PC-3 (cell line): ENCODE measurements at places on chromosomes 2 and 18.

DNA sequence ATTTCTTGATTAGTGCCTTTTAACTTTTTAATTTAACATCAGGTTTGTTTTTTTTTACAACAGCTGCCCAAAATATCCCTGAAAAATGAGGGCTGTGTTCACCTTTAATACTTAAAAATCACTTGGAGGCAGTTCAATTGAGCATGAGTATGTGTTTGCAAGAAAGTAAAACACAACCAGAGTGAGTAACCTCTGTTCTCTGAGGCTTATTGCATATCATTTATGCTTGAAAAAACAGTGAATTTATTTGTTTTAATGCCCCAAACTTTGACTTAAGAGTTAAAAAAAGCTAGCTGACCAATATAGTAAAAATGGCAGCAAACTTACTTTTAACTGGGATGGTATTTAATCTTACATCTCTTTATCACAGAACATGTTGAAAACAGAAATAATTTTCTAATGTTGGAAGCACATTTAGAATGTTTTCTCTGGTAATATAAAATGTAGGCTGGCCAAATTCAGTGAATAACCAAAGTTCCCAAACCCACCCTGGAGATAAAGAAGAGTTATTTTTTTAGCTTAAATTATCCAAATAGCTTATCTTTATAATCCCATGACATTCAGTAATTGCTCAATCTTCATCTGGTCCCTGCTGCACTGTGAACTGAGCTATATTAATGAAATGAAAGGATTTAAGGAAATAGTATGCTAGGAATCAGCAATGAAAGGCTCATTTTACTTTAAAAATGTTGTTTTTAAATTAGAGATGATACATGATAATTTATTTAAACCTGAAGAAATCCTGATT lies 24.8 kb upstream of the EFEMP1 start:
- peak; percentile 21 for DNase-seq

DNA sequence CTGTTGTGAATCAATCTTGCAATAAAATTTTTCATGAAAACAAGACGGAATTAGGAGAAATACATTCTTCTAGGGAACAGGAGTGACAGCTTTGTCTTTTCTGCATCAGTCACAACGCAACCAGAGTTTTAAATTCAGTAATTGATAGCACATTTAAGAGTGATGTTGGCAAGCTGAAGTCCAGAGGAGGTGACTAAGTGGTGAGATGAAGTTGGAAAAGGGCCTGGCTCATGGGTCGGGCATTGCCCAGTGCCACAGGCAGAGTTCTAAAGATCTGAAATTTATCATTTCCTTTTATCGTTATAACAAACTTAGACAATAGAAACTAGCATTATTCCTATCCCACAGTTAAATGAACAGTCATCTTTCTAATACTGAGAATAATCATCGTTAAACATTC lies 764.6 kb upstream of the ZEB2 start:
- DNase-seq = peak; percentile 43

GRCh38 chr18:44813586-44813985 lies 132.9 kb downstream of the SETBP1 start:
- no peak for DNase-seq

- no peak for DNase-seq
These were observed 804.4 kb downstream of the SATB2 start for GRCh38 chr2:198653311-198653710.

DNA sequence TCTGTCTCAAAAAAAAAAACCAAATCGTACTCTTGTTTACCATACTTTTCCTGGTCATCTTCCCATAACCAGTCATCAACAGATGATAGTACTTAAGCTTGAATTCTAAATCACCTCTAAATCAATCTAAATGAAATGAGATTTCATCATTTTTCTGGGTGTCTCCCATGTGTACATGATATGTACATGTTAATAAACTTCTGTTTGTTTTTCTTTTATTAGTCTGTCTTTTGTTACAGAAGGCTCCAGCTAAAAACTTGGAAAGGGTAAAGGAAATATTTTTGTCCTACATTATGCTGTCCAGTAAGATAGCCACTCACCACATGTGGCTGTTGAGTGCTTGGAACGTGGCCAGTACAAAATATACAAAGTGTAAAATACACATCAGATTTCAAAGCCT lies 78.7 kb upstream of the MSH6 start:
- no peak for DNase-seq

DNA sequence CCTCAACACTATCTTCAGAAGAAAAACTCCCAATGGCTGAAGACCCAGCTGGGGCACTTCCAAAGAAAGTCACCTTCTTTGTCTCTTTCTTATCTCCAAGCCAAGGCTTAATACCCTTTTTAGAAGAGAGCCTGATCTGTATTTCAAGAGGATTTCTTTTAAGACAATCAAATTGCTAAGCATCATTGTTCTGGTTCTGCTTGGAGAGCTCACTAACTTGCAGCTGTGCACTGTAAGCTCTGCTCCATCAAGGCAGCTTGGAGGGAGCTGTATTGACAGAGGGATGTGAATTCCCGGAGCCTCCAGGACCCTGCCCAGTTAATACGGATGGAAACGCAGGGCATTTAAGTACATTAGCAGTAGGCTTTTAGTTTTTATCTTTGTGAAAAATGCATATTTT lies 253.1 kb downstream of the TDRD15 start:
- no peak for DNase-seq

DNA sequence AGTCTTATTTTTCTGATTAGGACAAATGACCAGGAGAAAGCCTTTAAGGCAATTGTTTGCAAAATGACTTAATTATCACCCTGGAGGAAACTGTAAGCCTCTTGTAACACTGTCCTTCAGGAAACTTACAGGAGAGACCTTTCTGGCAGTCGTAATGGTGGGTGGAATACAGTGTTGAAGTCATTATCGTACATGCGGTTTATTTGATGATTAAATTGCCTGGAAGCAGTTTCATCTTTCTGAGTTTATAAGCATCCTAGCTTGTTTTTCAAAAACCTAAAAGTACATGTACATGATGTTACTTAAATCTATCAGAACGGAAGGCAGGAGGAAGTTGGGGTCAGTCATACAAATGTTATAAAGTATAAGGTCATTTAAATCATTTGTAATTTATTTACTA lies 86.2 kb upstream of the RAB27B start:
- no peak for DNase-seq

DNA sequence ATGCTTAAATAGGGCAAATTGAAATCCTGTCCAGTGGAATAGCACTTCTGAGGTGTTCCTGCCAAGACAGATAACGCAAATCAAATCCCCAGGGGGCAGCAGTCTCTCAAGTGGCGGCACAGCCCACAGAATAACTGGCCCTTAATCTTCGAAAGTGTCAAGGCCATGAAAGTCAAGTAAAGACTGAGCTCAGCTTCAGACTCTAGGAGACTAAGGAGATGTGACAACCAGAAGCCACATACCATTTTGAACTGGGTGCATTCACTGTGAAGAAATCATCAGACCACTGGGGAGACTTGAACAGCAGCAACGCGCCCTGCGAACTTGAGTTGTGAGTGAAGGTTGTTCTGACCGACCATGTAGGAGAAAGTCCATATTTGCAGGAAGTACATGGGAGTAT lies 66.0 kb upstream of the ASAP2 start:
- DNase-seq = no peak

- no peak for DNase-seq
These were observed 120.0 kb downstream of the DNAH6 start for GRCh38 chr2:84636080-84636971.

DNA sequence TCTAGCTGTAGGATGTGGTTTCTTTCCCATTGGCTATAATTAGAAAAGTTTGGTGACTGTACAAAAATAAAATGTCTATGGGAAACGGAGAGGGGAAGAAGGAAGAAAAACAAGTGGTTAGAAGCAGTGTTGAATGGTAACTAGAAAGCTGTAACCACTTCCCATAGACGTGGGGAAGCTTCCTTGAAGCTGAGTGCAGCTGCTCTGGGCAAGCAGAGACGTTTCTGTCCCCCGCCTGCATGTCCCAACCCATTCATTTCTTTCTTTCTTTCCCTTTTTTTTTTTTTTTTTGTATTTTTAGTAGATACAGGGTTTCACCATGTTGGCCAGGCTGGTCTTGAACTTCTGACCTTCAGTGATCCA lies 367.8 kb upstream of the HS6ST1 start:
- no peak for DNase-seq

- DNase-seq = peak; percentile 74
These were observed 16.9 kb upstream of the VPS54 start for GRCh38 chr2:64036034-64036705.

DNA sequence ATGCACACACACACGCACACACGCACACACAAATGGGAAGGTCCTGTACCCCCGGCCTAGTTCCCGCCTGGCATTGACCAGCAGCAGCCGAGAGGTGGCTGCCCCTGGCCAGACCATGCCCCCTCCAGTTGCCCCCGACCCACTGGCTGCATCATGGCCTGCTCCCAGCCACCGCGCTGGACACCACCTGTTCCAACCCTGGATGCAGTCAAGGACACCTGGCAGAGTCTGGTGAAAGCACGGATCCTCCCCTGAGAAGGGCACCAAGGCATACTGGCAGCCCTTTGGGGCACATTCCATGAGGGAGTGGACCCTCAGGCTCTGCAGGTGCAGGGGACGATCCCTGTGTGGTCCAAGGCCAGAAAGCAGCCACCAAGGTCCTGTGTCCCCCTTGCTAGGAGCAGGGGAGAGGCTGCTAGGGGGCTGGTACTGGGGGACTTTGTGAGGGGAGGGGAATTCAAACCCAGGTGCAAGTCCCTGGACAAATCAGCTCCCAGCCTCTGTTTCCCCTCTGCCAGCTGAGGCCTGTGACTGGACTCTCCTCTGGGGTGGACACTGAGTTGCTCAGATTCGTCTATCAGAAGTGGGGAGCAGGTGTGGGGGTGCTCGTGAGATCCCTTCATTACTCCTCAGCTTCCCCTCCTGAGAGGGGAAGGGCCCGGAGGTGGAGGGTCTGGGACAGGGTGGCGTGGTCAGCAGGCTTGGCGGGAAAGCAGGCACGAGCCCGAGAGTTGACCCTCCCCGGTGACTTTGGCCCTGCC lies 3.5 kb downstream of the ESPNL start:
- no peak for DNase-seq

DNA sequence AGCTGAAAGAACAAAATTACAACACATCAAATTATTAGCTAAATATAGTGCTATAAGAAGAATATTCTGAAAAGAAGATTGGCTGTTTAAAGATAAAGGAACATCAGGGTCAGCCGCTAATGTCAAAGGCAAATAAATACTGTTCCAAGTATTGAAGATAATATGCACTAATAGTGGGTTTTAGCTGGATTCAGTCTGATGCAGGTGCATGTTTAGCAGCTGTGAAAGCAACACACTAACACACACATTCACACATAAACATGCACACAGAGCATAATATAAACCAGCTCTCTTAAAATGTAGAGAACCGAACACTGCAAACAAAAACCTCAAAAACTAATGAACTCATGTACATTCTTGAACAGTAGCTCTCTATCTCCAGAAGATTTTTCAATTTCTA lies 634.6 kb downstream of the ERBB4 start:
- DNase-seq = no peak

DNA sequence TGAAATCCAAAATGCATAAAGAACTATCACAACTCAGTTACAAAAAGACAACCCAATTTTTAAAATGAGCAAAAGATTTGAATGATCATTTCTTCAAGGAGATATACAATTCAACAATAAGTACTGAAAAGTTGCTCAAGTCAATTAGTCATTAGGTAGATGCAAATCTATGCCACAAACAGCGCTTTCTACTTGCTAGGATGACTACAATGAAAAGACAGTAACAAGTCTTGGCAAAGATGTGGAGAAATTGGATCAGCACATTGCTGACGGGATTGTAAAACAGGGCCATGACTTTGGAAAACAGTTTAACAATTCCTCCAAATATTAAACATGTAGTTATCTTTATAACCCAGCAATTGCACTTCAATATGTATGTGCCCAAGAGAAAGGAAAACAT lies 166.3 kb upstream of the MC4R start:
- no peak for DNase-seq

GRCh38 chr2:21067859-21068537 lies 24.1 kb upstream of the APOB start:
- DNase-seq = no peak

GRCh38 chr2:149894760-149895159 lies 307.2 kb upstream of the MMADHC start:
- DNase-seq = no peak

GRCh38 chr18:56124186-56124585 lies 514.2 kb downstream of the TXNL1 start:
- peak; percentile 69 for DNase-seq

- DNase-seq = peak; percentile 25
These were observed 954 bp downstream of the CCNT2 start for GRCh38 chr2:134919341-134920210.

- no peak for DNase-seq
These were observed 9.9 kb downstream of the DYTN start for GRCh38 chr2:206708286-206708685.
